Aorta (tissue), 5 donors: ENCODE measurements at places on chromosomes 1 and 21. TPM values are rescaled to one million over a fixed set of nuclear protein-coding genes. Genes with fewer than 3 reads are reported as not detected.

The KLHDC7A gene
- not detected for total RNA-seq

The OVAAL gene
- not detected for total RNA-seq

DNA sequence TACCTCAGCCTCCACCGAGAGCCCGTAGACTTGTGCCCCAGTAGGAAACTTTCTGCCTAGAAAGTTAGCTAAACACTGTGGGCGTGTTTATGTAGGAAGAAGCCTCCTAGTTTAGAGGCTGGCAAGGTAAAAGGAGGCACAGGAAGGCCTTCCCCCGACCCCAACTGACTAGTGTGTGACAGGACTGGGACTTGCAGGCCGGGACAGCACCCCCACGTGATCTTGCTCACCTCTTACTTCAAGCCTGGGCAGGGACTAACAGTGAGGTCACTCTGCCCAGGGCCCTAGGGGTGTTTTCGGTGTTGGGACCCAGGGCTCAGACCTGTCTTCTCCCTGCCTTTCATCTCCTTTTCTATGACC is 392 bp upstream of the TAGLN2 start:
- H3K4me1 ChIP-seq = no peaks in the 10 kb centered on the region
- peak; percentile 78 for DNase-seq
- peak overlapping the region; percentile 43 for H3K27ac ChIP-seq
- peak overlapping the region; percentile 19 for H3K4me3 ChIP-seq
- H3K36me3 ChIP-seq = no peaks in the 10 kb centered on the region

The EFCAB7 gene
- 3.0 TPM for total RNA-seq

- no peak for DNase-seq
- no peak overlapping the region for H3K27ac ChIP-seq
- no peaks in the 10 kb centered on the region for H3K36me3 ChIP-seq
These were observed 85.0 kb downstream of the PGM1 start for GRCh38 chr1:63678200-63678599.

DNA sequence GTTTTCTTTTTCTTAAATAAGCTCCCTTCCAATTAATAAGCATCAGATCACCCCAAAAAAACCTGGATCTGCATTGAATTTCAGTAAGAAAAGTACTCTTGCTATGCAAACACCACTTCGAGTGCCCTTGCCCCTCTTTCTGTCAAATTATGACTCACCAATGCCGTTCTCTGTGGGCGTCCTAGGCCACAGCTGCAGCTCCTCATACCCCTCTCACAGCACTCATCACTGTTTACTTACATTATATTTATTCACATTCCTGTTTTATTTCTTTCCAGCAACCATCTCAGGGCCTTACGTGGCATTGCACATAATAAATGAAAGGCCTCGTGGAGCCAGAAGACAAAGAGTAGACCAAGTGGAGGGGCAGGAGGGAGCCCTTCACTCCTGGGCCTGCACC is 99.1 kb upstream of the CTTNBP2NL start:
- DNase-seq = no peak
- no peaks in the 10 kb centered on the region for H3K36me3 ChIP-seq
- no peaks in the 10 kb centered on the region for H3K27me3 ChIP-seq
- no peaks in the 10 kb centered on the region for H3K4me1 ChIP-seq
- H3K4me3 ChIP-seq = no peak overlapping the region

DNA sequence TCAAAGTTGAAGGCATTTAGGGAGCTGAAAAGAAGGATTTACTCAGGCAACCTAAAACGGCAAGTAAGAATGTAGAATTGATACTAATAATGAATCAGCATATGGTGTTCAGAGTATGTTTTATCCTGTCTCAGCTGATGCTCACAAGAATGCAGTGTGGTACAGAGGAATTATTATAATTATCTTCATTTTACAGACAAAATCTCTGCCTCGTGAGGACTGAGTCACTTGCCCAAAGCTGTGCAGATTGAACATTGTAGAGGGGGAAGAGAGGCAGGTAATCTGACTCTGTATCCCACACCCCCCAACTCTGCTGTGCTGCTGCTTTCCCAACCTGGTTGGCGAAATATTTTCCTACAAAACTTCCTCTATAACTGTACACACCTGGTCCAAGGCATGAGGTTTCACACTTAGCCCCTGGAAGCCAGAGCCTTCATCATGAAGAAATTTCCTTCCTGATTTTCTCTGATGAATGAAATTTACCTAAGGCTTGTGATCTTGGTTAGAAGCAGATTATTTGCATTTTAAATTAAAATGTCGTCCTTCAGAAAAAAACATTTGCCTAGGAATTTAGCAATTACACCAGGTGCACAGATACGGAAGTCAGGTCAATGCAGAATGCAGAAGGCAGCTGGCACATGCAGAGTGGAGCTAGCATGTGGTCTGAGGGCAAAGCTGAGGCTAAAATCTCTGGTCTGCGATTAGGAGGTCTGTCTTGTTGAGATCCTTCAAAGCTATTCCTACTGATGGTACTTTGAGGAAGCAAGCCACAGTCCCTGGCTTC is 52.8 kb downstream of the DPT start:
- no peak for DNase-seq
- H3K4me1 ChIP-seq = no peaks in the 10 kb centered on the region

GRCh38 chr1:17573518-17574041 is 34.1 kb downstream of the ARHGEF10L start:
- peaks cover 3% of the 10 kb centered on the region for H3K4me1 ChIP-seq
- H3K27me3 ChIP-seq = no peaks in the 10 kb centered on the region
- no peak for DNase-seq

DNA sequence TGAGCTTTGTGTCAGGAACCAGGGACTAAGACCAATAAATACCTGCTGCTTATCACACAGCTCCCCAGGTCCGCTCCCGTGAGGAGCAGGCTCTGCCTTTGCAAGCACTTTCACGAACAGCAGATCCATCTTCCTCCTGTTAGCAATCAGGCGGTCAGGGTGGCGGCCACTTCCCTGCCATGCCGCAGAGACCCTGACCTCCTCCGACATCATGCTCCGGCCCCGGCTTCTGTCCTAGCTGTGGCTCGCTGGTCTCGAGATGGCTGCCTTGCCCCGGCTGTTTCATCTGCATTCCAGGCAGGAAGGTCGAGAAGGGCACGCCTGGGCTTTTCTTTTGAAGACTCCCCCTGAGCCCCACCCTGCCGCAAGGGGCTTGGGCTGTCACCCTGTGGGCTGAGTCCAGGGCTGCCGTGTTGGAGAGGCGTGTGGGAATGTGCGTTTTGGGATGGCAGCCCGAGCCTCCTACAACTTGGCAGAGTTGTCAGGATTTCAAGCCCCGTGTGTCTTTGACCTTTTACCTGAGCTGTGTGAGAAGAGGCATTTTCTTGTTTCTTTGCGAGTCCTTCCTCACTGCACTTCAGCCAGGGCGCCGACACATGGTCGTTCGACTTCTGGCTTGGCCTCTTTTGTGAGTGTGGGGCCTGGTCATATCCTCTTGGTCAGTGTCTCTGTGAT is 59.5 kb downstream of the AGPAT3 start:
- no peak overlapping the region for H3K27ac ChIP-seq
- no peak overlapping the region for H3K4me3 ChIP-seq
- no peaks in the 10 kb centered on the region for H3K27me3 ChIP-seq
- H3K4me1 ChIP-seq = no peaks in the 10 kb centered on the region
- no peak for DNase-seq

The NKAIN1 gene
- not detected for total RNA-seq

- H3K27me3 ChIP-seq = no peaks in the 10 kb centered on the region
- H3K27ac ChIP-seq = no peak overlapping the region
- no peaks in the 10 kb centered on the region for H3K4me1 ChIP-seq
- no peak for DNase-seq
- no peak overlapping the region for H3K4me3 ChIP-seq
- H3K36me3 ChIP-seq = no peaks in the 10 kb centered on the region
These were observed 567.6 kb downstream of the MRPL39 start for GRCh38 chr21:25039461-25040380.

The PRR9 gene
- total RNA-seq = not detected

- H3K4me1 ChIP-seq = peaks cover 4% of the 10 kb centered on the region
- no peak overlapping the region for H3K27ac ChIP-seq
- DNase-seq = no peak
- H3K27me3 ChIP-seq = no peaks in the 10 kb centered on the region
- H3K4me3 ChIP-seq = no peak overlapping the region
These were observed 58.3 kb downstream of the MACF1 start for GRCh38 chr1:39262802-39263201.

DNA sequence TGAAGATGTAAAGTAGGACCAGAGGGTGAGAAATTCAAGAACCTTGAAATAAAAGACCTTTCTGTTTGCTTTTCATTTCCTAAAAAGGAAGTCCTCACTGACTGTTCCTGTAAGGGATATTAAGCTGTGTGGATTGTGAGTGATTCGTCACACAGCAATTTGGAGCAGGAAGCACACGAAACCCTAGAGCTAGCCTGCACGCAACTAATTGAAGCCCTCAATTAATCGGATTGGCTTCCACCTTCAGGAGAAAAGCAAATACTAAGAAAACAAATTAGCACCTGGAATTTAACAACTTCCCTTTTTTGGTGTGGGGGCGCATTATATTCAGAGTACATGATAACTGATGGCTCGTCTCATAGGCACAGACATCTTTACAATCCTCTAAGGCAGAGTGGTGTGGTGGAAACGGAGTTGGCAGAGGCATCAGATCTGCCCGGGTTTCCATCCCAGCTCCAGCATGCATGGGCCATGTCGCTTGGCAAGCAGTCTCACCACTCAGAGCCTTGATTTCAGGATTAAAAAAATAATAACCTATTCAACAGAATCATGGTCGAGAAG is 95.2 kb downstream of the KCNJ15 start:
- no peak for DNase-seq
- H3K27ac ChIP-seq = peak overlapping the region; percentile 100
- no peaks in the 10 kb centered on the region for H3K4me1 ChIP-seq
- H3K4me3 ChIP-seq = no peak overlapping the region
- H3K36me3 ChIP-seq = no peaks in the 10 kb centered on the region

DNA sequence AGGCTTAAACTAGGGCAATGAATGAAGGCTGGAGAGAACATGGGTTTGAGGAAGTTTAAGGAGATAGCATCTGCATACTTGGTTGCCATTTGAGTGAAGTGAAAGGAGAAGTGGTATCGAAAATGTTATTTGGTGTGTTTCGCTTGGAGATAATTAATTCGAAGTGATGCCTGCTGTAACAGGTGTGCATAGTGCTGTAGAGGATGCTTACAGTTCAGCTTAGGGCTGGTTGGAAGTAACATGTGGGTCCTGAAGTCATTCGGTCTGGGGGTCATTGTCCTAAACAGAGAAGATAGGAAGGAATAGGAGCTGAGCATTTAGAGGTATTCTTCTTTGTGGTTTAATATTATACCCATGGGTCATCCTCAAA is 301 bp upstream of the NUDT17 start:
- no peak overlapping the region for H3K4me3 ChIP-seq
- DNase-seq = no peak
- H3K27me3 ChIP-seq = no peaks in the 10 kb centered on the region
- no peaks in the 10 kb centered on the region for H3K4me1 ChIP-seq
- peaks cover 3% of the 10 kb centered on the region for H3K36me3 ChIP-seq

- no peaks in the 10 kb centered on the region for H3K36me3 ChIP-seq
- no peaks in the 10 kb centered on the region for H3K4me1 ChIP-seq
- H3K27ac ChIP-seq = no peak overlapping the region
These were observed 69.4 kb downstream of the LRRC8D start for GRCh38 chr1:89890085-89890752.

DNA sequence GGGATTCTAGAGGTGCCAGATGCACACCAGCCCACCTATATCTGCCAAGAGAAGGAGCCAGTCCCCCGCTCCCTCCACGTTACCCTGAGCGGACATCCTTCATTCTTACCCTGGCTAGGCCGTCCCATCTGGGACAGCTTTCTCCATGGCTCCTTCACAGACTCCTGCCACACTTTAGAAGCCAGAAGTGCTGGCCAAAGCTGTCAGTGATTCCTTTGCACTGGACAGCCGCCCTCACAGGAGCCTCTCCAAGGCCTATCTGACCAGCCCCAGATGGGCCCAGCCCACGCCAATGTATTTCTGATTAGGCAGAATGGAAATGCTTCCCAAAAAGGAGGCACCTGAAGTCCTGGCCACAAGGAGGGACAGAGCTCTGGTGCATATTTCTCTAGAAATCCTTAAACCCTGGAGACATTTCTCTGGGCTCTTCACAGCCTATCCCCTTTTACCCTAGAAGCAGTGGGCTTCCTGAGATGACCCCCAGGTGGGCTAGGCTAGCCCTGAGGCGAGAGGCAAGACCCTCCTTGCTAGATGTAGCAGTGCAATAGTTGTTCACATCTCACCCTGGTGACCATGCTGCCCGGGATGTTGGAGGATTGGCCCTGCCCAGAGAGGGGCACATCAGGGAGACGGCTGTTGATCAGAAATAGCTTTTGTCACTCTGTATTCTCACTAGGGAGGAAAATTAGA is 44.1 kb downstream of the RASSF5 start:
- no peaks in the 10 kb centered on the region for H3K4me1 ChIP-seq
- no peak overlapping the region for H3K4me3 ChIP-seq
- DNase-seq = no peak
- H3K36me3 ChIP-seq = no peaks in the 10 kb centered on the region

- H3K4me1 ChIP-seq = no peaks in the 10 kb centered on the region
- H3K4me3 ChIP-seq = no peak overlapping the region
- no peak for DNase-seq
- no peaks in the 10 kb centered on the region for H3K27me3 ChIP-seq
- H3K36me3 ChIP-seq = no peaks in the 10 kb centered on the region
These were observed 14.9 kb upstream of the CD1C start for GRCh38 chr1:158274797-158275196.

The ANXA9 gene
- total RNA-seq = not detected

DNA sequence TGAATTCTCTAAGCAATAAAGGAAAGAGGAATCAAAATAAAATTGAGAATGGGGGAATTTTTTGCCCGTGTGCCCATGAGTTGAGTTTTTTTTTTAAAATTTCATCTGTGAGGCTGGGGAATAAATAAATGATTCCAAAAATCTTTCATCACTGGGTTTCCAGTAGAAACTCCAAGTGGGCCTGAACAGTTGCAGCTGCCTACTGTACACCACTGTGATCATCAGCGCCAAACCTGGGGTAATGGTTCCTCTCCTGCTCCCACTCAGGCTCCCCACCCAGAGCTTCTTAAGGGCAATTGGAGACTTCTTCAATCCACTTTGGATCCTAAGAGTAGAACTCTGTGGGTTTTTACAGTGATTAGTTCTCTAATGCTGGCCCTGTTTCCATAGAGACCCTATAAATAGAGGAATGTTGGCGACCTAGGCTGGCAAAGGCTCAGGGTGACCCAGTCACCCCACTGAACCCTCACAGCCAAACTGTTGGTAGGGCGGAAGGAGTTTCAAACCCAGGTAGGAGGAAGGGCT is 9.3 kb downstream of the TMCC2 start:
- H3K4me1 ChIP-seq = no peaks in the 10 kb centered on the region
- H3K27ac ChIP-seq = no peak overlapping the region
- H3K27me3 ChIP-seq = no peaks in the 10 kb centered on the region
- DNase-seq = no peak
- H3K4me3 ChIP-seq = no peak overlapping the region
- no peaks in the 10 kb centered on the region for H3K36me3 ChIP-seq
